ENCODE measurements at places on chromosomes 3 and 15. TPM values are rescaled to one million over a fixed set of nuclear protein-coding genes. Genes with fewer than 3 reads are reported as not detected.

UBAP1L gene
- total RNA-seq = 4.5 TPM

CFAP161 gene
- not detected for total RNA-seq

ADAMTS9 gene
- not detected for total RNA-seq

AMT gene
- 5.0 TPM for total RNA-seq

SUCNR1 gene
- total RNA-seq = not detected

MNS1 gene
- total RNA-seq = not detected

CYP1A2 gene
- total RNA-seq = not detected

GOLGA8M gene
- total RNA-seq = 1.1 TPM

CGNL1 gene
- total RNA-seq = not detected

CLEC3B gene
- 0.41 TPM for total RNA-seq

ZBTB20 gene
- total RNA-seq = 15.1 TPM

GPR149 gene
- total RNA-seq = not detected

BTLA gene
- 72.1 TPM for total RNA-seq

TNNC1 gene
- 2.1 TPM for total RNA-seq

CCDC54 gene
- total RNA-seq = not detected

VILL gene
- total RNA-seq = 27.3 TPM

CPLX3 gene
- 0.12 TPM for total RNA-seq

KBTBD13 gene
- total RNA-seq = not detected

PCCB gene
- total RNA-seq = 19.3 TPM

BFSP2 gene
- not detected for total RNA-seq

FHIT gene
- 83.4 TPM for total RNA-seq

STAB1 gene
- total RNA-seq = not detected

LPP gene
- total RNA-seq = 48.3 TPM

PSTPIP1 gene
- 143 TPM for total RNA-seq

CYP11A1 gene
- total RNA-seq = not detected

APOD gene
- not detected for total RNA-seq
